ENCODE measurements at places on chromosomes 1 and 21.

DNA sequence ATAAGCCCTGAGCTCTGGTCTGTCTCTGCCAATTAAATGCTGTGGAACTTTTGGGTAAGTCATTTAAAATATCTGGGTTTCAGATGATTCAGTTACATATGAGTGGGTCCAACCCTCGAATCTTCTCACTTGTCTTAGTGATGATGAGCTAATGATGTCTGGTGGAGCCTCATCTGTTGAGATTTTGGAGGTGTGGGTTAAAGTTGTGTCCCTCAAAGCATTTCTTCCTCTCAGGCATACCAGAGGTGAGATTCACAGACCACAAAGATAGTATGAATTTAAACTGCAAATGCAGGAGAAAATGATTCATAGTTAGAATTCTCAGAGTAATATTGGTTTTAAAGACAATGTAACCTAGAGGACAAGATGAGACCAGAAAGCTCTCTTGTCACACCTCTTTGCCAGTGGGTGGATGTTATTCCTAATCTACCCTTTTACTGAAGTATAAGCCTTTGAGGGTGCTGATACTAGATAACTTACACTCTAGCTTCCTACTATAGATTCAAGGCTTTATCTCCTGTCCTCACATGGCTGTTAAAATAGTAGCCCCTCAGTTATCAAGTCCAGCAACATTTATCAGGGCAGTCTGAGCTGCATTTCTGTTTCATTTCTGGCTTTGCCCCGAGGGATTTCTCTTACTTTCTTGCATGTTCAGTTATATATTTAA lies 90.7 kb downstream of the MT1HL1 start:
- no peak overlapping the region for H3K4me3 ChIP-seq
- no peaks in the 10 kb centered on the region for H3K4me1 ChIP-seq
- no peaks in the 10 kb centered on the region for H3K36me3 ChIP-seq
- DNase-seq = no peak

DNA sequence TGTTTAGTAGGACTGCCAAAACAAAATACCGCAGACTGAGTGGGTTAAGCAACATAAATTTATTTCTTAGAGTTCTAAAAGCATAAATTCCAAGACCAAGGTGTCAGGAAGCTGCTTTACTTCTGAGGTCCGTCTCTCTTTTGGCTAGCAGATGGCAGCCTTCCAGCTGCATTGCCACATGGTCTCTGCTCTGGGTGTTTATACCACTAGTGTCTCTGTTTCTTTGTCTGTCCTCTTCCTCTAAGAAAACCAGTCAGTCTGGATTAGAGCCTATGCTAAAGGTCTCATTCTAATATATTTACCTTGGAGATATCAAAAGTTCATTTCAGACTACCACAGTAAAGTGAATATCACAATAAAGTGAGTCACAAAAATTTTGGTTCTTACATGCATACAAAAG lies 519.8 kb downstream of the COL11A1 start:
- DNase-seq = peak; percentile 25
- H3K27me3 ChIP-seq = no peaks in the 10 kb centered on the region
- H3K27ac ChIP-seq = no peak overlapping the region
- no peaks in the 10 kb centered on the region for H3K36me3 ChIP-seq

DNA sequence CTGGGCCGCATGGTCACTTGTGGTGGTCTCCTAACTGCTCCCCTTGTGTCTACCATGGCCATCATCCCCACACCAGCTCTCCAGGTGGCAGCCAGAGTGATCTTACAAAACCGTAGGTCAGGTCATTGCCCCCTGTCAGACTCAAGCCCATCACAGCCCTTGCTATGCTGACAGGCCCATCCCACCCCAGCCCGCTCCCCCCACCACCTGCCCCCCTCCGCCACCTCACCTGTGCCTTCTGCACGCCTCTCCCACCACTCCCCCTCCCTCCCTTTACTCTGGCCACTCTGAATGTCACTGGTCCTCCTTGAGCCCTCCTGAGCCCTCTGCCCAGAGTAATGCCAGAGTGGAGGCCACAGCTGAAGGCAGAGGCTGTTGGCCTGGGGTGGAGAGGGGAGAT lies 28.5 kb downstream of the TEX35 start:
- no peaks in the 10 kb centered on the region for H3K27me3 ChIP-seq
- peaks cover 42% of the 10 kb centered on the region for H3K4me1 ChIP-seq
- H3K4me3 ChIP-seq = no peak overlapping the region
- peaks cover 5% of the 10 kb centered on the region for H3K36me3 ChIP-seq
- H3K27ac ChIP-seq = no peak overlapping the region

- H3K27me3 ChIP-seq = no peaks in the 10 kb centered on the region
- H3K4me3 ChIP-seq = no peak overlapping the region
- no peak overlapping the region for H3K27ac ChIP-seq
- DNase-seq = no peak
Observed at GRCh38 chr21:25402134-25402961, 204.9 kb downstream of the MRPL39 start.

DNA sequence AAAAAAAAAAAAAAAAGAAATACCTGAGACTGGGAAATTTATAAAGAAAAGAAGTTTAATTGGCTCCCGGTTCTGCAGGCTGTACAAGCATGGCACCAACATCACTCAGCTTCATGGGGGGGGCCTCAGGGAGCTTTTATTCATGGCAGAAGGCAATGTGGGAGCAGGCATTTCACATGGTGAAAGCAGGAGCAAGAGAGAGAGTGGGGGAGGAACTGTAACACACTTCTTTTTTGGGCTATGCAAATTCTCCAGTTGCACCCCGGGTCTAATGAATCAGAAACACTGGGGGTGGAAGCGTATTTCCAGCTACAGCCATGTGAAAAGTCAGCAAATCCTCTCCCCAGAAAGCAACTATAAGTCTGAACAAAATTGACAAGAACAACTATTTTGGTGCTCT lies 11.8 kb upstream of the SOD1 start:
- no peaks in the 10 kb centered on the region for H3K36me3 ChIP-seq
- no peaks in the 10 kb centered on the region for H3K4me1 ChIP-seq
- no peaks in the 10 kb centered on the region for H3K27me3 ChIP-seq
- no peak overlapping the region for H3K27ac ChIP-seq

DNA sequence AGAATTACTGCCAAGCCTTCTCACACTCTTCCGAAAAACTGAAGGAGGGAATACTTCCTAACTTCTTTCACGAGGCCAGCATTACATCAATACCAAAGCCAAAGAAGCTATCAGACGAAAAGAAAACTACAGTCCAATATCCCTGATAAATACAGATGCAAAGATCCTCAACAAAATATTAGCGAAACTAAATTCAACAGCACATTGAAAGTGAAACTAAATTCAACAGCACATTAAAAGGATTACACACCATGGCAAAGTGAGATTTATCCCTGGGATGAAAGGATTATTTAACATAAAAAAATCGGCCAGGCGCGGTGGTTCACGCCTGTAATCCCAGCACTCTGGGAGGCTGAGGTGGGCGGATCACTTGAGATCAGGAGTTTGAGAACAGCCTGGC lies 176.8 kb downstream of the FAF1 start:
- H3K36me3 ChIP-seq = peaks cover 9% of the 10 kb centered on the region
- no peak overlapping the region for H3K27ac ChIP-seq
- DNase-seq = peak; percentile 16
- no peaks in the 10 kb centered on the region for H3K27me3 ChIP-seq
- H3K4me3 ChIP-seq = peak overlapping the region; percentile 76

DNA sequence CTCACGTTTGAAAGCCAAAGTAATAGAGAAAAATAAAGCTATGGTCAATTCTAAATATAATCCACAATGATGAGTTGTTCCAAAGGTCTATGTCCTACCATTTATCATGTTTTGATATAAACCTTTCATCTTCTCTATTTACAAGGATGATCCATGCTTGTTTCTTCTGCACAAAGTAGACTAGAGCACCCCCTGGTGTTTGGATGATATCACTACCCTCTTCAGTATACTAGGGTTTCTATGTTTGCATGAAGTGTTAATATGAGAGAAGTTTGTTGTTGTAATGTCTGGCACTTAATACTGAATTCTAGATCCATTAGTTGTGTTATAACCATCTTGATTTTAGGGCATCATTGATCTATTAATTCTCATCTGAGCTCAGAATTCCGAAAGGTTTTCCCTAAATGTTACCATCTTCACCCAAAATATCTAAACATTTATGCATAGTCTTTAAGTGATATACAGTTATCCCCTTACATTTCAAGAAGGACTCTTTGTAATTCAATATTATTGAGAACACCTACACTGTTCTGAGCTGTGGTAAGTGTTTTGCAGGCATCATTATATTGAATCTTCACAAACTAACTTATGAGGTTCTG lies 21.1 kb downstream of the CLDN8 start:
- H3K4me3 ChIP-seq = no peak overlapping the region
- no peak overlapping the region for H3K27ac ChIP-seq
- H3K4me1 ChIP-seq = no peaks in the 10 kb centered on the region
- no peaks in the 10 kb centered on the region for H3K36me3 ChIP-seq
- peak; percentile 2 for DNase-seq
- H3K27me3 ChIP-seq = no peaks in the 10 kb centered on the region

DNA sequence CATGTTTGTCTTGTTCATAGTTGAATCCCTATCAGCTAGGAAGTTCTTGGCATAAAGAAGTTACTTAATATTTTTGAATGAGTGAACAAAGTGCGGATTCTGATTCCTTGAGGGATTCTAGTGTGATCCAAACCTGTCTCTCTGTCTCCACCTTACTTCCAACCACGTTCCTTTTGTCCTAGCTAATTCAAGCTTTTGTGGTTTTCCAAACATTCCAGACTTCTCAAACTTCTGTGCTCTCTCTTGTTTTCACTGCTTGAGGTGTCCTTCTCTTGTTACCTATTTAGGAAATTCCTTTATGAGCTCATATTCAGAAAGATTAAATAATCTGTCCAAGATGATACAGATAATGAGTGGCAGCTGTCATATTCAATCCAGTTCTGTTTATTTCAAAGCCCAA lies 353.2 kb downstream of the PTBP2 start:
- no peaks in the 10 kb centered on the region for H3K4me1 ChIP-seq
- no peaks in the 10 kb centered on the region for H3K27me3 ChIP-seq
- H3K4me3 ChIP-seq = no peak overlapping the region
- H3K27ac ChIP-seq = no peak overlapping the region
- DNase-seq = no peak

DNA sequence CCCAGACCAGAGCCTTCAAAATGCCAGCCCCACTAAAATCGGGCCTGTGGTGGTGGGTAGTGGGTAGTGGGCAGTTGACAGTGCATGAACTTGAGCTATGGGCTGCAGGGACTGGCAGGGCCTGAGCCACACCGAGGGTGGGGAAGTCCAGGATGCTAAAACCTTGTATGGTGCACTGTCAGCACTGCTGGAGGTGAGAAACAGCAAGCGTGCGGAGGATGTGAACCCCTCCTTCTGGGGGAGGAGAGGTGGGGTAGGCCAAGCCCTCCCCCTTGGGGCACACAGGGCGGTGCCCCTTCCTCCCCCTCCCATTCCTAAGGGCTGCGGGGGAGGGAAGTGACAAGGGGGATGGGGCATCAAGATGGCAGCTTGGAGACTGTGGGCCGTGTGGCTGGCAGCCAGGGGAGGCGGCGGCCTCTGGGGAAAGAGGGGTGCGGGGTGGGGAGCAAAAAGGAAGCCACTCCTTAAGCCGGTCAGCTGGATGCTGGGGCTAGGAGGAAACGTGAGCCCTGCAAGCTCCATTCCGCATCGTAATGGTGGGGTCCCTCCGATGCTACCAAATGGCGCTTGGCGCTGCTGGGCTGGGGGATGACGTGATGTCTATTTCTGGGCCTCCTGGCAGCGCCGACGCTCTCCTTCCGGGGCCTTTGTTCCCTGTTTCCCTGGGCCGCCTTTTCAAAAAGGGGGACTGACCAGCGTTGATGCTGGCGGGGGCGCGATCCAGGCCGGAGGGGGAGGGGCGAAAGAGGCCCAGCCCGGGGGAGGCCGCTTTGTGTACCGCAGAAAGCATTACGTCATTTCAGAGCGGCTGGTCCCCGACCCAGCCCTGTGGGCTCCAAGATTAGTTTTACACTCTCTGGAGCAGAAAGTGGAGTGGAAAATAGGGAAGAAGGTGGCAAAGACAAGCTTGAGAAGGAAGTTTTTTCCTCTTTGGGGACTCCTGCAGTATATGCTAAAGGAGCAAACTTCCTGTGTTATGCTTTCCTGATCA lies 809 bp downstream of the SYT11 start:
- peak overlapping the region; percentile 52 for H3K27ac ChIP-seq
- peak; percentile 68 for DNase-seq
- H3K36me3 ChIP-seq = peaks cover 8% of the 10 kb centered on the region
- H3K4me3 ChIP-seq = peak overlapping the region; percentile 83
- H3K27me3 ChIP-seq = no peaks in the 10 kb centered on the region

GRCh38 chr1:202105571-202106339 lies 17.0 kb upstream of the GPR37L1 start:
- H3K36me3 ChIP-seq = no peaks in the 10 kb centered on the region
- H3K4me1 ChIP-seq = peaks cover 33% of the 10 kb centered on the region
- no peaks in the 10 kb centered on the region for H3K27me3 ChIP-seq

- no peaks in the 10 kb centered on the region for H3K27me3 ChIP-seq
- H3K4me3 ChIP-seq = no peak overlapping the region
- H3K4me1 ChIP-seq = no peaks in the 10 kb centered on the region
- DNase-seq = no peak
- H3K36me3 ChIP-seq = no peaks in the 10 kb centered on the region
- H3K27ac ChIP-seq = no peak overlapping the region
Observed at GRCh38 chr1:238789916-238790667, 596.3 kb upstream of the CHRM3 start.

DNA sequence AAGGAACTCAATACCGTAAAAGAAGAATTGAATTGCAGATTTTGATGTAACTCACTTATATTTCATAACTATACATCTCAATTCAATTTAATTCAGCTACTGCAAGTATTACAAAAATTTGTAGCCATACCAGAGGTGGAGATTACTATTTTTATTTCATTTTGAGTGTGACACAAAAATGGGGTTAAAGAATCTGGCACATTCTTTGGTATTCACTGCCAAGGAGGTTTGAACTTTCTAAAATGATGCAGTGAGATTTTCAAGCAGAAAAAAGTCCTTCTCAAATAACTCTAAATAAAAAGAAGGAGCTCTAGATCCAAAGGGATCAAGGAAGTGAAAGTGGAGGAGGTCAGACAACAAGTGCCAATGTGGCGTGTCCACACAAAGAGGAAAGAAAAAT lies 569.0 kb downstream of the DPYD start:
- DNase-seq = no peak
- no peaks in the 10 kb centered on the region for H3K27me3 ChIP-seq
- no peak overlapping the region for H3K27ac ChIP-seq
- no peaks in the 10 kb centered on the region for H3K36me3 ChIP-seq
- peaks cover 2% of the 10 kb centered on the region for H3K4me1 ChIP-seq

GRCh38 chr1:226019572-226019971 lies 20.4 kb upstream of the SDE2 start:
- H3K4me1 ChIP-seq = no peaks in the 10 kb centered on the region
- H3K36me3 ChIP-seq = no peaks in the 10 kb centered on the region
- peaks cover under 1% of the 10 kb centered on the region for H3K27me3 ChIP-seq
- H3K4me3 ChIP-seq = no peak overlapping the region
- H3K27ac ChIP-seq = no peak overlapping the region

All from mesenchymal stem cell (in vitro differentiated cells and primary cell).